Mesothelial cell of epicardium (in vitro differentiated cells): ENCODE measurements at places on chromosomes 4 and X.
A peak's percentile ranks its signal among the peaks of the same experiment; 100 is the strongest.

DNA sequence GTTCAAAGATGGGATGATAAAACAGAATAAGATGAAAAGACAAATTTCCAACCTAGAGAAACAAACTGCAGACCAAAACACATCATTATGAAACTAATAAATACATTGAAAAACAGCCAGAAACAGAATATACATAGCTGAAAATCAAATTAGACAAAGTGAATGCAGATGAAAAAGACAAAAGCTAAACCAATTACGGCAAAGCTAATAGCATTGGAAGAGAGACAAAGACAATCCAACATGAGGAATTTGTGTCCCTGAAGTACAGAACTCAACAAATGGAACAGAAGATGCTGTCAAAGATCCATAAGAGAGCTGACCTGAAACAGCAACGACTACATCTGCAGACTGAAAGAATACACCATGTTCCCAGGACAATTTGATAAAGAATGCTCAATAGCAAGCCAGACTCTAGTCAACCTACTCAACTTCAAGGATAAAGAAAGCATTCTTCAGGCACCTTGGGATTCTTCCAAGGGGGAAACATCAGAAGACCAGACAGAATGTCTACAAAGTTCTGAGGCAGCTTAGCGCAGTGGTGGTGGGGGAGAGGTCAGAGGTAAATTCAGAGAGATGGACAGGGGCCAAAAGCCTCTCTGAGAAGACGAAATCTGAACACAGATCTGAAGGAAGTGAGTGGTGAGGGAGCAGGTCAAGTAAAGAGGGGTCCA lies 27.4 kb upstream of the IRAK1 start:
- DNase-seq: no peak

DNA sequence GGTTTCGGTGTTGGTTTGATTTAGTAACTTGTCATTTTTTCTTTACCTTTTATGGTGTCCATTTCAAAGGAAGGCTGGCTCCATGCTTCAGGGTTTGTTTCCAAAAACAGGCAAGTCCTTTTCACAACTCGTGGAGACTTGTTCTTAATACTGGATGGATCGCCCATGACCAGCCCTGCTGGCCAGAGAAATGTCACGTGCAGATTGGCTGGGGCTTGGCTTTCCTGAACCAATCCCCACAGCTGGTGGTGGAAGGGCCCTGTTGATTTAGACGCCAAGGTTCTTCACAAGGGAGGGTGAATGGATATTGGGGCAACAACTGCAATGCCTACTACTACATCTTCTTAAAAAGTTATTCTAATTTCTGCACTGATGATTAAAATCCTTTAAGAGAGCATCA lies 92.6 kb downstream of the SHROOM3 start:
- DNase-seq: no peak

GRCh38 chrX:68842781-68843581 lies 14.2 kb downstream of the EFNB1 start:
- no peak for DNase-seq

- DNase-seq: no peak
Measured at GRCh38 chr4:87973283-87974169, 2.0 kb upstream of the SPP1 start.

GRCh38 chr4:2220016-2220630 lies 21.8 kb downstream of the HAUS3 start:
- peak; percentile 51 for DNase-seq

DNA sequence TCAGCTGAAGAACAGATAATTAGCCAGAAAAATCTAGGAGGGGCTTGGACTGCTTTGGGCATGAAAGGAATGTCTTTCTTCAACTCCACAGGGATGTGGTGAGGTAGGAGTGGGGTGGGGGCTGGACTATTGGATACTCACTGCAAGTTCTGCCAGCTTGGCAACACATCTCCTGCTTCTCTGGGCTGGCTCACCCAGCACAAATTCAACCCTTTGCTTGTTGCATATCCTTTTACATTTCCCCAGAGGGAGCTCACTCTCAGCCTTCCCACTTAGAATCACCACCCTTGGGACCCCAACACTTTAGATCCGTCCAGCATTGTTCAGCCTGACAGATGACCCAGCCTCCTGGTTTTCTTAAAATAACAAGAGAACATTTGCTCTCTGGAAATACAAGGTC lies 120.6 kb downstream of the KDR start:
- no peak for DNase-seq

DNA sequence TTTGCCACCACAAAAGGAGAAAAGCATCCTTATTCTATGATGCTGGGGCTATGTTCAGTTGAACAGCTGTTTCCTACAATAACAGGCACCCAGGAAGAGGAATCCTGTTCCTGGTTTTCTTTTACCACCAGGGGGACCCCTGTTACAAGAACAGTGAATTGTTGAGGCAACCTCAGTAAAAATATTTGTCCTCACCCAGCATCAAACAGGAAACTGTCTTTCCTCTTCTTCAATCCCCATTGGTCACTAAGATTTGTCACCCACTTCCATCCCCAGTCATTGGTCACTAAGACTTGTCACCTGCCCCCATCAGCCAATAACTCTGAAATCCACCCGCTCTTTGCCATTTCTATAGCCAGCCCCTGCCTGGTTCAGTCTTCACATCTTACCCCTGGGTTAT lies 143.5 kb upstream of the GALNT7 start:
- no peak for DNase-seq

- DNase-seq: no peak
Measured at GRCh38 chr4:143054971-143055370, 129.7 kb upstream of the USP38 start.

- no peak for DNase-seq
Measured at GRCh38 chr4:145301386-145302080, 121.1 kb upstream of the OTUD4 start.

DNA sequence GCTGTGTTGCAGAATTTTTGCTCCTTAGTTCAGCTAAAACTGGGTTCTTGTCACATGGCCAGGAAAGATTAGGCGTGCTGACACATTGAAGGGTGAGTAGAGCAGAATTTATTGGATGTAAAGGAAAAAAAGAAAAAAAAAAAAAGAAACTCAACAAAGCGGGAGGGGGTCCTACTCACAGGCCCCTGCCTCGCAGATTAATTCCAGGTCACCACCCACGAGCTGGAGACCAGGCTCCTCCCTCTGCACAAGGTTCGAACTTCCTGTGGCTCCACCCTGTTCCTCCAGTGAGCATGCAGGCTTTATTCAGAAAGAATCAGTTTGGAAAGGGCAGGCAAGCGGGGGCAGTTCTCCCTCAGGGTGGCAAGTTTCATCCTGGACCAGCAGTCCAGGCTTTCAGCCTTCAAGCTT lies 17.1 kb downstream of the MGST2 start:
- DNase-seq: no peak

- peak; percentile 47 for DNase-seq
Measured at GRCh38 chr4:15238720-15239119, 189.1 kb upstream of the C1QTNF7 start.

DNA sequence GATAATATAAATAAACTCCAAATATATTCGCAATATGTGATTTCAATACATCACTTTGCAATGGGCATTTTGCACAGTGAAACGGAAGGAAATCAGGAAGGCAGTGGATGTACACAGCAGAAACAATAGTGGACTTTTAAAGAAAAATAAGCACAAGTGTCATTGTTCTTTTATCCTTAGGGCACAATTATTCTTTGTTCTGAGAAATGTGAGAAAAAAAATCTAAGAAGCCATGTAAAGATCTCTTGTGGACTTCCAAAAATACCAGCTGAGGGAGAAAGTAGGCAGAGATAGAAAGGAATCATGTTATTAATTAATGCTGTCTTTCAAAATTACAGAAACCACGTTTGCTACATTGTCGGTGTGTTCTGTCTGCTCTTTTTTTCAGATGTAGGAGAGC lies 17.6 kb upstream of the PRRG1 start:
- no peak for DNase-seq

DNA sequence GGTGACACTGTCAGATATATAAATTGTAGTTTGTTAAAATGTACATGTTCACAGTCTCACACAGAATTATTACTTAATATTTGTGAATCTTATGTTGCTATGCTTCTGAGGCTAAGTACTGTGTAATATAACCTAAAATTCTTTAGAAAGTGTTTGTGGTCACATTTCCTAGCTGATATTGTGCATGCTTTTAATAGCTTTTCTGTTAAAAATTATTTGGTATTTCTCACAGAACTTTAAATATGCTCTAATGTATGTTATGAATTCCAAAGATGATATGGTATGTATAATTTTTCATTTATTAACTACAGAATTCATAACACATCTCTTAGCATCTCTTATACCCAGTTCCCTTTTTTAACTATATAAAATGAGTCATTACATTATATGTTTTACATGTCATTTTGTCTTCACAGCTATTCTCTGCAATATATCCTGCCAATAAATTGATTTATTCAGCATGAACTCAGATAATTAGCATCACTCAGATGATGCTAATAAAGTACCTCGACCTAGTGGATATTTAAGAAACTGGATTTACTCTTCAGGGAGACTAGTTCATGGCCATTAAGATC lies 9.3 kb downstream of the PTPN13 start:
- DNase-seq: no peak

GRCh38 chr4:117704721-117705120 lies 329.6 kb upstream of the NDST3 start:
- DNase-seq: no peak

- DNase-seq: no peak
Measured at GRCh38 chrX:104902070-104902469, 318.4 kb downstream of the TEX13A start.

GRCh38 chr4:84952776-84953175 lies 13.7 kb downstream of the WDFY3 start:
- no peak for DNase-seq

DNA sequence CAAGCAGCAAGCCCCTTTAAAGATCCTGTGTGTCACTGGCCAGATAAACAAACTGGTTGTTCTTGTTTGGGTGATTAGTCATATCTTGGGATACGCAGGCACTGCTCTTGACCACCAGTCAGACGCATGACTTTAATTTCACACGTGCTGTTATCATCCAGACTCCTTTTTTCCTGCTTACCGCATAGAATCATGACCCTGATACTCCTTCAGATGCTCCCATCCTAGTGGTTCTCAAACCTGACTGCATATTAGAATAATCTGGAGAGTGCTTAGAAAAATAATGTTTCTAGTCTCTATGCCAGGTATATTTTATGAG lies 78.8 kb downstream of the CLDN22 start:
- no peak for DNase-seq

DNA sequence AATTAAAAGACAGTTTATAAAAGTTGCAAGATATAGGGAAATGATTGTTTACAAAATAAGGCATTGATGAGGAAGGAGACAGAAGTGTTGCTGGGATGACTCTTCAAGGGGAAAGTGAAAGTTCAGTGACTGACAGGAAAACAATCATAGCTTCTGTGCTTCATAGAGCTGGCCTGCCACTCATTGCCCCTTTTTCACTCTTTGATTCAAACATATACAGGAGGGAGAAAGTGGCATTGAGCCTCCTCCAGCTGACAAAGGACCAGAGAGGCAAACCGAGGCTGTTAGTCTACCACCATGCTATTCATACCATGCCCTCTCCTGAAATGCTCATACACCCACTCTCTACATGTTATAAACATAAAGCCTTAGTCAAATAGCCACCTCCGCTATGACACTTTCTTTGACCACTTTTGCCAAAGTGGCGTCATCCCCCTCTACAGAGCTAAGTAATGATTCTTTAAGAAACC lies 79.2 kb upstream of the ATOH1 start:
- no peak for DNase-seq

GRCh38 chr4:14850455-14851097 lies 151.7 kb upstream of the CPEB2 start:
- no peak for DNase-seq

DNA sequence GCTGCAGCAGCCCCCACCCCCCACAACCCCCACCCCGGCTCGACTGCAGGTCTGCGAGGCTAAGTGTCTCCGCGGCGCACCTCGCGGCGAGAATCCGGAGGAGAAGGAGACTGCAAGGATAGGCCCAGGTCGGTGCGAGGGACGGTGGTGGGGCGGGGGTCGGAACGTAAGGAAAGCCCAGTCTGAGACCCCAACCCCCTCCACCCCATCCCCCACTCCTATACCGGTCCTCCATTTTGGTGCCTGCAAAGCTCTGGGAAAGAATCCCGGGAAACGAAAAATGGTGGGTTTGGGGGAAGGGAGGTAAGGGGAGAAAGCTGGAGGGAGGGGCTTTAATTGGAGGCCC lies 614 bp downstream of the BEX3 start:
- DNase-seq: no peak
